ENCODE measurements at places on chromosomes 1 and 21.
A peak's percentile ranks its signal among the peaks of the same experiment; 100 is the strongest.

GRCh38 chr21:16423921-16424320 lies 694.1 kb downstream of the USP25 start:
- DNase-seq: no peak

GRCh38 chr1:191052888-191053287 lies 575.2 kb upstream of the BRINP3 start:
- DNase-seq: no peak

GRCh38 chr1:220028346-220028895 lies 17.9 kb downstream of the EPRS1 start:
- DNase-seq: no peak

DNA sequence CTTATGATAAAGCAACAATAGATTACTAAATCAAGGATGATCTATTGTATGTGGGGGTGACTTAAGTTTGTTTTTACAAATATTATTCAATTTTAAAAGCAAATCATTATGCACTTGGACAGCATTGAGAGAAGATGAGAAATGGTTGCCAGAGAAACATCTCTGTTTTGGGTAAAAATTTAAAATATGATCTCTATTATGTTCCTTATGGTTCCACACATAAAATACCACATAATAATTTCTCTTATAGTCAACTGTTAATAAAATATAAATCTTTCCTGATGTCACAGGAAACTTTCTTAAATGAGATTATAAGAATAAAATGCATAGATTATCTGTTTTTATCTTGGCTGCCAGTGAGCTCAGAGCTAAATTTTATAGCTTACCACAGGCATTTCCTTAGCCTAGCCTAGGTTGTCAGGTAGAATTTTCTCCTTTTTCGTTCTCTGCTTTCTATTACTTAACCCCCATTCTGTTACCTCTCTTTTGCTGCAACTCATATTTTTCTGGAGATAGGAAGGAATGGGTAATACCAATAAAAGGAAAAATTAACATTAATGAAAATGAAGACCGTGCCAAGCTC lies 109.7 kb downstream of the TGFB2 start:
- DNase-seq: no peak

DNA sequence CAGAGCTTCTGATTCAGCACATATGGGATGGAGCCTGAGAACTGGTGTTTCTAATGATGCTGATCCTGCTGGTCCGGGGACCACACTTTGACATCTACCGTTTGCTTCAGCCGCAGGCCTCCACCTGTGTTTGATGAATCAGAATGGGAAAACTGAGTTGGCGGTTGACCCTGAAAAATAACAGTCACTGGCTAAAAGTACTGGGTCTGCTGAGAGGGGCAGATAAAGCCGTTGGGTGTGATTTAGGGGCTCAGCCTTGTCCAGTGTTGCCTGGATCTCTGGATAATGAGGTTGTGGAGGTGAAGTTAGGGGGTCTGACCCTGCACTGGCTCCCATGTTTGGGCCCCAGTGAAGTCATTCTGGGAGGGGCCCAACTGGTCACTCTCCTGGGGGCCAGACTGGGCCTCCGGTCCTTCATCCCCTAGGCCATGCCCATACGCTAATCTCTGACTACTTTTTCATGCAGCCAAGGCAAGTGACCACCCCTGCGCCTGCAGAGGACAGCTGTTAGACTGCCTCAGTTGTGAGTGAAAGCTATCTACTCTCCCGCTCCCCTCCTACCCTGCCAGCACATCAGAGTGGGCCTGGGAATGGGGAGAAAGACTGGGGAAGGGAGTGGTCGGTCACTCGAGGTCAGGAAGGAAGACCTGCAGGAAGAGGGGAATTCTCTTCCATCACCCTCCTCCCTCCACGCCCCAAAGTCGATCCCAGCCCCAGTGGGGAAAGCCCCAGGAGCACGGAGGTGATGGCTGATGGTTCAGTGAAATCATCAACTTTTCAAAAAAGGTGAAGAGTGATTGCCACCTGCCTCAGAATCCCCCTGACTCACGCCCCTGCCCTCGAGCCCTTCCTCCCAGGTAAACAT lies 27.7 kb downstream of the VASH2 start:
- no peak for DNase-seq

DNA sequence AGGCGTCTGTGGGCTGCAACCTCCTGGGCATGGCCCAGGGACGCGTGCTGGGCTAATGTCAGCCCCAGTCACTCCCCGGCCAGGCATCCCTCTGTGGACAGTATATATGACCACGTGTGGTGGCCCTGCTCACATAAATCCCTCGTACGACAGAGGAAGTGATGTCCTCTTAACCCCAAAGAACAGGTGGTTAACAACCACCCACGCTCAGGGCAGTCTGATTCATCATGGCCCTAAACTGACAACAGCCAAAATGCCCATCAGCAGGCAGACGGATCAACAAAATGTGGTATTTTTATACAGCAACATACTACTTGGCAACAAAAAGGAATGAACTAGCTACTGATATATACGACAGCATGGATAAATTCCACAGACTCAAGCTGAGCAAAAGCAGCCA lies 51.0 kb downstream of the ECE1 start:
- DNase-seq: no peak

DNA sequence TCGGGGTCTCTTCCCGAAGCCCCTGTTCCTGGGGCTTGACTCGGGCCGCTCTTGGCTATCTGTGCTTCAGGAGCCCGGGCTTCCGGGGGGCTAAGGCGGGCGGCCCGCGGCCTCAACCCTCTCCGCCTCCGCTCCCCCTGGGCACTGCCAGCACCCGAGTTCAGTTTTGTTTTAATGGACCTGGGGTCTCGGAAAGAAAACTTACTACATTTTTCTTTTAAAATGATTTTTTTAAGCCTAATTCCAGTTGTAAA lies 158.7 kb downstream of the RUNX1 start:
- DNase-seq: no peak

DNA sequence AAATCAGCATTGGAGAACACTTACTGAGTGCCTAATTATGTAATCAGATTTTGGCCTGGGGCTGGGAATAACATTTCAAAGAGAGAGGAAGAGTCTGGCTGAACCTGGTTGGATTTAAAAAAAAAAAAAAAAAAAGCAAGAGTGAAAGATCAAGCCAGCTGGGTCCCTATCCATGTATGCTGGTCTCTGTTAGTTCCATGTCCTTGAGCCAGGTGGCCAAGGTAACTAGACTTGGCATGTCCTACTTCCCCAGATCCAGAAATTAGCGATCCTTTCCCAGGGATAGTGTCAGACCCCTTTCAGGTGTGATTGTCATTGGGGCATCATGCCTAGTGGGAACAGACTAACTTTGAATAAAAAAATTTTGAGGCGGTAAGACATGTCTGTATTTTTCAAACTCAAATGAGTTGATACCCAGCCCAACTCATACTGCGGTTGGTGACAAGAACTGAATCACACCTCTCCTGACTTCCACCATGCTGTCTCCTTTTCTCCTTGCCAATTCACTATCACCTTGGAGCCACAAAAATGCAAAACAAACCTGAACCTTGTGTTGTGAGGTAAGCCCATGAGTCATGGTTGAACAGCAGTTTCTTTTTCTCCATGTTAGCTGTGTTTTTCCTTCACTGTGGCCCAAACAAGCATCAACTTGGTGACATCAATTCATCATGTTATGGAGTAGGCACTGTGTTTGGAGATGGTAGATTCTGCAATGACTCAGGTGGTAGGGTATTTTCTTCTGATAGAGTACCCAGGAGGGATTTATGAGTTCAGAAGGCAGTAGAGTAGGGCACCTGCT lies 24.5 kb upstream of the PPP2R5A start:
- DNase-seq: no peak

GRCh38 chr1:3586986-3587759 lies 24.1 kb downstream of the MEGF6 start:
- DNase-seq: no peak

GRCh38 chr1:226568077-226568831 lies 19.7 kb downstream of the STUM start:
- no peak for DNase-seq

- DNase-seq: no peak
These were observed 3.1 kb upstream of the SH2D5 start for GRCh38 chr1:20735581-20736111.

DNA sequence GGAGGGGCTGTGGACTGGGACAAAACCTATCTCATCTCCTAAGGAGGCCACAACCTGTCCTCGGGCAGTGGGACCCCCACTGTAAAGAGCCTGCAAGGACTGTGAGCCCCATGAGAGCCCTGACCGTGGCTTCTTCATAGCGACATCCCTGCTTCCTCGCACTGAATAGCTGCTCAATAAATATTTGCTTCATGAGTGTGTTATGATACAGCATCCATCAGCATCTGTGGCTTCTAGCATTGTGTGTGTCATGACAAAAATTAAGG lies 40.5 kb upstream of the CSF3R start:
- no peak for DNase-seq

DNA sequence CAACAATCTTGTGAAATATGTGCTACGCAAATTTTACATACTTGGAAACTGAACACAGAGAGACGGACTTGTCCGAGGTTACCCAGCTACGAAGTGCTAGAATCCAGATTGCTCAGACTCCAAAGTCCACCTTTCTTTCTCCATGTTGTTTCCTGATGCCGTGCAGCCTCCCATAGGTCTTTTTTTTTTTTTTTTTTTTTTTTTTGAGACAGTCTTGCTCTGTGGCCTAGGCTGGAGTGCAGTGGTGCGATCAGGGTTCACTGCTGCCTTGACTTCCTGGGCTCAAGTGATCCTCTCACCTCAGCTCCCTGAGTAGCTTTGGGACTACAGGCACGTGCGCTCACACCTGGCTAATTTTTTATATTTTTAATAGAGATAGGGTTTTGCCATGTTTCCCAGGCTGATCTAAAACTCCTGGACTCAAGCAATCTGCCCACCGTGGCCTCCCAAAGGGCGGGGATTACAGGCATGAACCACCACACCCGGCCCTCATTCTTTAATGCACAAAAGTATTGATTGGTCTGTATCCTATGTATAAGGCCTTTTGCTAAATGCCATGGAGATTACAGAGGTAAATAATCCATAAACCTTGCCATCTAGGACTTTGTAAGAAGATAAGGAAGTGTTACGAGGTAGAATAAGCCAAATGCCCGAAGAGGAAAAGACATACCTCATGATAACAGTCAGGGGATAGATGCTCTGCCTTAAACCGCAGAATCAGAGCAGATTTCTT lies 92.8 kb downstream of the C1orf21 start:
- no peak for DNase-seq

- no peak for DNase-seq
These were observed 174.4 kb downstream of the GRIK3 start for GRCh38 chr1:36859926-36860325.

DNA sequence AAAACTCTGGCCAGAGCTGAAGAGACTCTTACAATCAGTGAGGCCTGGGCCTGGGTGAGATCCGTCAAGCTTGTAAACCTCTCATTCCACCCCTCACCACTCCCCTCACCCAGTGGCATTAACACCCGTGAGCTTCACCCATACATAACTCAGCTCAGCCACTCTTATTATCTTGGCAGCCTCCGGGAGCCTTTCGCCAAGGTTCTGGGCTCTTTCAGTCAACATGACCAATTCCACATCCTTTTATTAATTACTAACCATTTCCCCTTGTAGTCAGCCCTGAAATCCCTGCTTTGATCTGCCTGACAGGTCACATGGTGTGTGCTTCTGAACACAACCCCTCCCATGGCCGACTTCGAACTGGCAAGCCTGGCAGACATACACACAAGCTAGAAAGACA lies 134.8 kb downstream of the SETD4 start:
- DNase-seq: no peak

GRCh38 chr1:47201179-47201578 lies 11.3 kb upstream of the PDZK1IP1 start:
- DNase-seq: no peak

GRCh38 chr1:117710710-117711109 lies 104.9 kb downstream of the TENT5C start:
- DNase-seq: no peak

DNA sequence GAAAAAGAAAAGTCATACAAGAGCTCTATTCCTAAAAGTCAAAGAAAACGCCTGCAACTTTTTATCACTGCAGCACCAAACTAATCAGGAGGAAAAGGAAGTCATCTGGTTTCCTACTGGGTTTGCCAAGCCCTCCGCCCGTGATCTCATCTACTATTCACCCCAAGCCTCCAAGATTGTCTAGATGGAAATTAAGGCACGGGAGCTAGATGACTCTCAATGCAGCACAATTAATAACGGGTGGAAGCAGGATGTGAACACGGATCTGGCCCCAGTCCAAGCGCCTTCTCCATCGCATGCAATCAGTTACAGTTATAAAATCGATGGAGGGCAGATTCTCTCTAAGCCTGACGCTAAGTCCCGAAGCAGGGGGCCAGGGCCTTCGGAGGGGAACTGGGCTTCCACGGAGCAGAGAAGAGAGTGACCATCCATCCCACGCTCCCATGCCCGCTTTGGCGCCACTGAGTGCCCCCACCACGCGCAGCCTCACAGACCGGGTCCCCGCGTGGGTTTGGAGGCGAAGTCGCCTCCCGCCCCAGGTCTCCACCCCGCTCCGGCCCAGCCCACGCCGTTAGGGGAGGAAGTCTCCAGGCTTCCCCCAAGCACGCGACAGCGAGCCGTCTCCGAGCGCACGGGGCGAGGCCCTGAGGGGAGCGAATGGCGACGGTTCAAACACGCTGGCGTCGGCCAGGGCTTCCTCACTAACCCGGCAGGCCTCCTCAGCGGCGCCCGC lies 1.8 kb downstream of the HSF2BP start:
- DNase-seq: no peak

DNA sequence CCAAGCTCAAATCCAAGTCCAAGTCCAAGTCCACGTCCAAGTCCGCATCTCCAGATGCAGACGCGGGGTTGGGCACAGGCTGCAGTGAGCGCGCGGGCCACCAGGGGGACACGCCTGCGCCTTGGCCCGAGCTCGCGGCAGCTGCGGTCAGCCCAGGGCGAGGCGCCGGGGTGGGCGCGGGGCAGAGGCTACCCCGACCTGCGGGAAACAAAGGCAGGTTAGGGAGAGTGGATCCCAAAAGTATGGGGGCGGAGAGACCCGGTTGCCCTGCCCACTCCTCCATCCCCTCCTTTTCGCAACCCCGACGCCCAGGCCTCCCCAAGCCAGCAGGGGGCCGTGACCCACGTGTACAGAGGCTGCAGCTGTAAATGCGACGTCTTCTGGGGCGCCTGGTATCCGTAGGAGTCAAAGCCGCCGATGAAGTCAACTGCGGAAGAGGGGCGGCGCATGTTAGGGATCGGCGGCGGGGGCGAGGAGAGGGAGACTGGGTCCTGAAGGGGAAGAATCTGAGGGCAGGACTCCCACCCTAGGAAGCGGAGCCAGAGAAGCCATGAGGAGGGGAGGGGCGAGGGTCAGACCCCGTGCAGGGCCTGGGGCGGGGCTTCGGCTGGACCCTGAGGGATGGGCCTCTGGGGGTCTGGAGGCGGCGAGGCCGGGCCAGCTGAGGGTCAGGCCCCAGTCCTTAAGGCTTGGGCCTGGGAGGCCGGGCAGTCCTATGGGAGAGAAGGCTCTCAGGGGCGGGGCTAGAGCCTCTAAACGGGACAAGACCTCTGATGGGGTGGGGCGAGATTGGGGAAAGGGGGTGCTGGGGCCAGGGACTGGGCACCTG lies 58.0 kb downstream of the NKAIN1 start:
- peak; percentile 18 for DNase-seq

DNA sequence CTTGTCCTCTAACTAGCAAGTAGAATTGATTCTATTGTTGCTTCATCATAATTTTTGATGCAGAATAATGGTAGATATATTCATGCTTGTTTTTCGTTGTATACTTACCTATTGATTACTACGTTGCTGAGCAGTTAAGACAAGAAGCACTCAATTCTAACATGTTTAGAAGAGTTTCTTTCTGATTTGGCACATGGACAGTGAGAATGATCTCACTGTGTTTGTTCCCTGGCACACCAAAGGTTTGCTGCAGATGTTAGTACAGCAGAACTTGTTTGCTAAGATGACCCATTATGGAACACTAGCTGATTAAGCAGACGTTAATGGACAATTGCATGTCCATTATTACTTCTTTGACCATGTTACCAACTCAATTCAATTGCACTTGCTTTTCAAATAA lies 184.7 kb upstream of the SGIP1 start:
- no peak for DNase-seq

GRCh38 chr1:24308365-24309015 lies 10.7 kb upstream of the GRHL3 start:
- no peak for DNase-seq
